Thoracic aorta (tissue), 2 donors: ENCODE measurements at places on chromosomes 5 and 9. TPM values are rescaled to one million over a fixed set of nuclear protein-coding genes. Genes with fewer than 3 reads are reported as not detected.

DNA sequence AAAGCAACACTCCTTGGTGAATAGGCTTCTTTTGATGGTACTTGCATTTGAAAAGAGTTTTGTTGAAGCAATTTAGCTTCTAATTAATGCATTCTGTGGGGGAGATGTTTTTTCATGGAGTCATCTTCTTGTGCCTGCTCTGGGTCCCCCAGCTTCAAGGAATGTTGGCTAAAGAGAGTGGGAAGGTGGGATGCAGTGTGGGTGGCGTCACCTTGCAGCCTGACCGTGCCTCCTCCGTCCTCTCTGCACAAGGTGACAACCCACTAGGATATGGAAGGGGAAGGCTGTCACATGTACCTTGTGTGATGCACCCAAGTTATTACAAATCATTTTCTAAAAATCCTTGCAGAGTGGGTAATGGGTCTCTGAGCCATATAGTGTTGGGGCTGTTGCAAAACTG, 70.7 kb downstream of the DAPK1 start:
- DNase-seq = no peak

- DNase-seq = no peak
These were observed at the start of gene RNF183 for GRCh38 chr9:113302792-113303418. Gene RNF183, minus strand, starts transcription at chr9:113303376. Its CDS starts 5,192 bp downstream, at chr9:113298184.

GRCh38 chr9:135787776-135788575, 86.0 kb downstream of the KCNT1 start:
- DNase-seq = no peak

Gene SHOC1
- not detected for total RNA-seq
